ENCODE measurements at places on chromosomes 1 and 21.

DNA sequence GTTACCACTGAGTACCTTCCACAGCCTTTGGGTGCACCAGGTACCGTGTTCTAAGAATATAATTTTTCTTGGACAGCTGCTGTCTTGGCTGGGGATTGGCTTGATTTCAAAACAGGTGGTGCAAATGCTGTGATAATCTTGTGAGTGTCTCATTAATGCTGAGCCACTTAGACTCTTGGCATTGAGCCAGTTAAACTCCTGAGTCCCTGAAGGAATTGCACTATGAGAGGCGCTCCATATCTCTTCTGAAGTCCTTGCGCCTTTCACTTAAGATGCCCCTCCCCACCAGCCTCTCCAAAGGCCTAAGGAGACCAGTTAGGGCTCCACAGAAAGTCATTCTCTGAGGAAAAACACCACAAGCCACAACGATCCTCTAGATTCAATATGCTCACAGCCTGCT, 51.0 kb downstream of the BACH1 start:
- DNase-seq = peak; percentile 83

GRCh38 chr1:104028416-104029035, 278.8 kb downstream of the AMY1C start:
- no peak for DNase-seq

GRCh38 chr1:94697839-94698238, 122.3 kb upstream of the SLC44A3 start:
- DNase-seq = no peak

GRCh38 chr1:36089393-36090121, 865 bp downstream of the ADPRS start:
- DNase-seq = no peak

DNA sequence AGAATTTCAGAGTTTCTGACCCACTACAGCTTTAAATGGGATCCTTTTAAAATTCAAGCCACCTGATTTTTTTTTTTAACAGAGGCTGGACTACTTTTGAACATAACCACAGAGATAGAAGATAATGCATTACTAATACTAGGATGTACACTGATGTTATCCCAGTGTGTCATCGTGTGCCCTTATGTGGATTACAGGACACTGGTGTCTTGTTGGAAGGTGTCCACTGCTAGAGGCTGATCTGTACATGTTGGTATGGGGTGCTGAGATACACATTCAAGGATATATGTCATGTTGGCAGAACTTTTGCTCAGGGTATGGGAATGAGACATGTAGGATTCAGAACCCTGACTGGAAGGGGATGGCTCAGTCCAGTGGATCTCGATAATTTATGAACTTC, 56.3 kb downstream of the INAVA start:
- no peak for DNase-seq

DNA sequence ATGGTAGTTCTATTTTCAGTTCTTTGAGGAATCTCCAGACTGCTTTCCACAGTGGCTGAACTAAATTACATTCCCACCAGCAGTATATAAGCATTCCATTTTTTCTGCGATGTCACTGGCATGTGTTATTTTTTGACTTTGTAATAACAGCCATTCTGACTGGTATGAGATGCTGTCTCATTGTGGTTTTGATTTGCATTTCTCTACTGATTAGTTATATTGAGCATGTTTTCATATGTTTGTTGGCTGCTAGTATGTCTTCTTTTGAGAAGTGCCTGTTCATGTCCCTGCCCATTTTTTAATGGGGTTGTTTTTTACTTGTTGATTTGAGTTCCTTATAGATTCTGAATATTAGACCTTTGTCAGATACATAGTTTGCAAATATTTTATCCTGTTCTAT, 87.9 kb downstream of the RPS6KC1 start:
- no peak for DNase-seq

GRCh38 chr1:184556665-184557064, 169.8 kb downstream of the C1orf21 start:
- peak; percentile 59 for DNase-seq

- no peak for DNase-seq
Observed at GRCh38 chr1:228044961-228045360, 37.5 kb upstream of the ARF1 start.

GRCh38 chr1:198610362-198610761, 28.5 kb upstream of the PTPRC start:
- no peak for DNase-seq

Measured in NCI-H2171 treated with DMSO at 0.1 percent for 48 hours (cell line).